NCI-H1105 treated with DMSO at 0.1 percent for 48 hours (cell line): ENCODE measurements at places on chromosomes 2 and 18.

GRCh38 chr18:35836932-35837331, 135.5 kb upstream of the RMP24 start:
- DNase-seq: no peak

GRCh38 chr18:54278615-54279014, 9.3 kb downstream of the POLI start:
- DNase-seq: no peak

DNA sequence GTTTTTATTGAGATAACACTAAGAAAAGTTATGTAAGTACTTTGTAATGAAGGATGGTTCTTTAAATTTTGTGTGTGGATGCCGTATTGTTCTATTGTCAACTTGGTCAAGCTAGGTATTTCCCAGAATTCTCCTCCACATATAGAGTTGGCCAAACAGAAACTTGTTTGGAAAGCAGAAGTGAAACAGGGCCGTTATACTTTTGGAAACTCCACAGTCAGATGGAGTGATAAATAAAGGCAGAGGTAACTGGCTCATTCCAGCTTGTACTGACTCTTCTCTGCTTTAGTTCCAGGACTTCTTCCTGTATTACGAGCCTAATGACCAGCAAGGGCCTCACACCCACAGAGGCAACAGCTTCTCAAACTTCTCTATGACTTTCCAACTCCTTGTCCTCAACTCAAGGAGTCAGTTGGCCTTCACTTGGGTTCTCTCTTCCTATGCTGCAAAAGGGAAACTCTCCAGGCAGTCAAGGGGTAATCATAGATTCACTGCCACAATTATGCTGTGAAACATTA, 16.4 kb upstream of the STARD7 start:
- DNase-seq: no peak

- DNase-seq: no peak
These were observed 265.9 kb downstream of the NRXN1 start for GRCh38 chr2:50766058-50766457.
